RPMI8226 (cell line): ENCODE measurements at places on chromosomes 3 and 15.

DNA sequence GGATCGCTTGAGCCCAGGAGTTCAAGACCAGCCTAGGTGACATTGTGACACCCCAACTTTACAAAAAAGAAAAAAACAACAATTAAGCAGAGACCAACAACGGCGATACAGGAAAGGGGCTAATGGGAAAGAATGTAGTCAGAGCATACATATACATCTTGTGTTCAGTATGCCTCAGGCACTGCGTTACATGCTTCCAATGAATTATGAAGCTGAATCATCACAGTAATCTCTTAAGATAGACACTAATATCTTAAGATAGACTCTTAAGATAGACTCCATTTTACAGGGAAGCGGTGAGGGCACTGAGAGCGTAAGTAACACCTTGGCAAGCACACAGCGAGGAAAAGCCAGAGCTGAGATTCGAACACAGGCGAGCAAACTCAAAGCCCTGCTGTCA, 6.1 kb upstream of the LDHAL6B start:
- DNase-seq = no peak

DNA sequence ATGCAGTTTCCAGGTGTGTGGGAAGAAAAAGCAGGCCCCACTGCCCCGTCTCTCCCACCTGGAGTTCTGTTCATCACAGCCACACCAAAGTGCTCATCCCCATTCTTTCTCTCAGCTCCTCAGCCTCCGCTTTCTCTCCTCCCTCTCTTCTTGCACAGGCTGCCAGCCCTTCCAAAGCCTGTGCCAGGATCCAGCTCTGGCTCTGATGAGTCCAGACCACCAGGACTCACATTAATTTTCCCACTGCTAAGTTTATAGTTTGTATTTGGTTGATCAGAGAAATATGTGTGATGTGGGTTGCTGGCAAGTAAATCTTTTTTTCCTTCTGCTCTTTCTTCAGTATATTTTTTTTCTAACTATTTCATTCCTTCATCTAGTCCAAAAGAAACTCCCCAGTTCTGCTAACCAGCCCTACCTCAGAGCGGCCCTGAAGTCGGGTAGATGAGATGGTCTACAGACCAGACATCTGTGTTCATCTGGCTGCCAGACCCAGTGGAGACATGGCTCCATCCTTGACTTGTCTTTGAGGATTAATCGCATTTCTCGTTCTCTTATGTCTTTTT, 49.8 kb downstream of the BOC start:
- no peak for DNase-seq

DNA sequence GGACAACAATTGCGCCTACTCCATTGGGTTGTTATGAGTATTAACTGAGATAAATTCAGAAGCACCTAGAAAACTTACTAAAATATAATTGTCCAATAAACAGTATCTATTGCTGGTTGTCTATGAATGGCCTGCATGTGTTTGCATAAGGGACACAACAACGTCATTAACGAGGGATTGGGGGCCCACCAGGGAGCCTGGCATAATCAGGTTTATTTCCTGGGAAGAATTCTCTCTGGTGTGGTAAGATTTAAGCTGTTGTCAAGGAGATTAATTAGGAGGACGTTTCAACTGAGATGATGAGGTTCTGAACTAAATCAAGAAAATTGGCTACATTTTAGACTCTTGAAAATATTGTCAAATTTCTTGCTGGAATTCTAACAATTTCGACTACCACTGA, 176.1 kb upstream of the CDIN1 start:
- DNase-seq = no peak

GRCh38 chr3:102736288-102736974, 301.6 kb downstream of the ZPLD1 start:
- no peak for DNase-seq

DNA sequence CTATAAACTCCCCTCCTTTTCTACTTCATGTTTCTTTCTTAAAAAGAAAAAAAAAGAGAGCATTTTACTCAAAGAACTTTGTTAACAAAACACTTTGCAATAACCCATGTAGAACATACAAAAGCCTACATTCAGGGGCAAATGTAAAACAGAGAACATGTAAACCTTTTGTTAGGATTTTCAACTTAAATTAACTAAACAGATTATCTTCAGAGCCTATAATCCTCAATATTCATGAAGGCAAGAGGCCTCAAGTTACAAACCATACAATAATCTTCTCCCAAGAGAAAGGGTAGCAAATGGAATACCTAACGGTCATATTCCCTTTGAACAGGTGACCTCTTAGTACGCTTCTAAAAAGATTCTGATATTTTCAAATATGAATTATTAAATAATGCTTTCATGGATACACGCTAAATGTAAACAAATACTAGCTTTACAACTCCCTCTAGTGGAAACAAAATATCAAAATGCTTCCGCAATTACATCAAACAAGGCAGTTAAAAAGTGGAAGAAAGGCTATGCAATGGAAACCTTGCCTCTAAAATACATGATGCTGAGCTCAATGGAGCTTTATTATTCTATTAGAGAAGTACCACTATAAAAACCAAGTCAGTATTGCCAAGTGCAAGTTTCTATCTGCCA, 9.9 kb downstream of the CEP152 start:
- no peak for DNase-seq

- DNase-seq = no peak
These were observed 86.1 kb downstream of the PLCH1 start for GRCh38 chr3:155658671-155659261.

DNA sequence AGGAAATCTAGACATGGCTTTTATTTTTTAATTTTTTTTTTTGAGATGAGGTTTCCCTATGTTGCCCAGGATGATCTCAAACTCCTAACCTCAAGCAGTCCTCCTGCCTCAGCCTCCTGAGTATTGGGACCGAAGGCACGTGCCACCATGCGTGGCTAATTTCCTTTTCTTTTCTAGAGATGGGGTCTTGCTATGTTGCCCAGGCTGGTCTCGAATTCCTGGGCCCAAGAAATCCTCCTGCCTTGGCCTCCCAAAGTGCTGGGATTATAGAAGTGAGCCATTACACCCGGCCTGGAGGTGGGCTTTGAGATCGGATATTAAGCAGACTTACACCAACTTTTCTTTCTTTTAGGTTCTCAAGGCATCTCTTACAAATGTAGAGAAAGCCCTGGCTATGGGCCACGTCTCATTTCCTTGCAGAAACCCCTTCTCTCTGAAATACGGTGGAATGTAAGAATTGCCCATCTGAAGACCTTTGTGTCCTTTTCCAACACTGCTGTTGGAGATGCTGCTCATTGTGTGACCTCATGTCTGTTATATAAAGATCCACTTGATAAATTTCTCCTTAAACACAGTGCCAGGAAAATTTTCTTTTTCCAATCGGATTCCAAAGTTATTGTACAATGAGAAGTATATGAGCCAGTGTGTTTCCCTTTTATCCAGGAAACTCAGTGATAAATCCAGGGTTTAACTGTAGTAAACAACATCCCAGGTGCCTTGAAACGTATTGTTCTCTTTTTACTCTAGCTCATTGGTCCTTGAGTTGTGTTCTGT, 36.8 kb upstream of the CFAP161 start:
- DNase-seq = no peak

DNA sequence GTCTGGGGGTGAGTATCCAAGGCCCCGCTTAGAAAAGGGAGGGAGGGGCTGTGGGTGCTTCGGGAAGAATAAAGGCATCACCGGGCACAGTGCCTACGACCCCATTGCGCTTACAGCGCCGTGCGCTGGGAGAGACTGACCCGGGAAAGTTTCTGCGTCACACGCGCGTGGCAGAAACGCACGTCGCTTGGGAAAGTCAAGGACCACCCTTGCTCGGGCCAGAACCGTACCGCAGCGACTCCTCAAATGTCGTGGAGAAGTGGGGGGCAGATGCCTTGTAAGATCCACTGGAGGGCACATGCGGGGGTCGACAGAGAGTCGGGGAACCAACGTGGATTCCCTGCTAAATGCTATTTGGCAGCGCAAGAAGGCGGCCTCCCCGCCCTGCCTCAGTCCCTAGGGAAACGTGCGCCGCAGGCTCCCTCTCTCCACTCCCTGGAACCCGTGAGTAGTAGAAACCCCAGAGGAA, 2.4 kb downstream of the ADAMTS9 start:
- no peak for DNase-seq

- no peak for DNase-seq
These were observed 289.8 kb downstream of the ARPP21 start for GRCh38 chr3:35929158-35929557.

- DNase-seq = no peak
These were observed 78.8 kb upstream of the SETMAR start for GRCh38 chr3:4224331-4224730.

GRCh38 chr3:75254685-75255084, 409.4 kb upstream of the FRG2C start:
- no peak for DNase-seq

DNA sequence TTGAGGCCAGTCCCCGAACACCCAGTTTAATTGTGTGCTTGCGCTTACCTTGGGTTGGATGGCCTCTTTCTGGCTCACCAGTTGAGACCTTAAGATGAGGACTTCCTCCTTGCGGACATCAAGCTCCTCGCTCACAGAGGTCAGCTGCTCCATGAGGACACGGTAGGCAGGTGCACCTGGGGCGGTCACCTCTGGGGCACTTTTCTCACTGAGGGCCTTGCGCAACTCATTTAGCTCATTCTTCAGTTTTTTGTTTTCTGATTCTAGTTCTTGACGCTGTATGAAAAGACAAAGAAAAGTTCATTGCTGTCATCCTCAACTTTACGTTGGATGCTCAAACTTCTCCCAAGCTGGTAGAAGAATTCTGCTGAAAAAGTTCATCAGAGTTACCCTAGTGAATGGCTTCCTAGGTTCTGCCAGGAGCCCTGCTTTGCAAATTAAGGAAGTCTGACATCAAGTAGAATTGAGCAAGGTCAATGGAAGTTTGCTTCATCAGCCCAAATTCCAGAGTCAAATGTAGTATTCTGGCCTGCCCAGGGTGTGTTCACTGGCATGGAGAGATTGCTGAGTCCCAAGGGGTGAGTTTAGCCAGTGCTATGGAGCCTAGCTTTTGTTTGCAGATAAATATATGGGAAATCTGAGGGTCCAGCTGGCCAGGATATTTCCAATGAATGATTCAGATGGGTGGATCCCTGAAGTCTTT, 55.8 kb upstream of the MYO5C start:
- DNase-seq = no peak

DNA sequence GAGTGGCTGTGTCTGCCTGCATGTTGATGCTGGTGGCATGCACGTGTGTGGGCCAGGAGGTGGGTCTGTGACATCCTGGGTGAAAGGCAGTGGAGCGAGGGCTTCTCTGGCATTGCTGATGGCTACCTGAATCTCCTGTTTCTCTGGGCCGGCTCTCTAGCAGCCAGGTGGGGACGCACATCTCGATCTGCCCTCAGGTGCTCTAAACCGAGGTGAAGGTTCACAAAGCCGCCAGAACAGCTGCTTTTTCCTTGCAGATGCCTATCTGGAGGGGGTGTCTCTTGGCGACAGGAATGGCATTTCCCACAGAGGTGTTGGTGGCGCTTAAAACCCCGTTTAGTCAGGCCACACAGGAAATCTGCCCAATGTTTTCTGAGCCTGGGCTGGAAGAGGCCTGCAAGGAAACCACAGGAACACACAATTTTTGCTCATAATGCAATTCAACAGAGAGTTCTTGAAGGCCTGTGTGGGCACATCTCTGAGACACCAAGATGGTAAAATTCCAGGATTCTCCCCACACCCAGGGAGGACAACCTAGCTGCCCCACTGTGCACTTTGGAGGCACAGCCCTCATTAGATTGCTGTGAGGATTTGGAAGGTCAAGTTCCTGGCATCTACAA, 11.9 kb downstream of the TMEM158 start:
- DNase-seq = no peak

DNA sequence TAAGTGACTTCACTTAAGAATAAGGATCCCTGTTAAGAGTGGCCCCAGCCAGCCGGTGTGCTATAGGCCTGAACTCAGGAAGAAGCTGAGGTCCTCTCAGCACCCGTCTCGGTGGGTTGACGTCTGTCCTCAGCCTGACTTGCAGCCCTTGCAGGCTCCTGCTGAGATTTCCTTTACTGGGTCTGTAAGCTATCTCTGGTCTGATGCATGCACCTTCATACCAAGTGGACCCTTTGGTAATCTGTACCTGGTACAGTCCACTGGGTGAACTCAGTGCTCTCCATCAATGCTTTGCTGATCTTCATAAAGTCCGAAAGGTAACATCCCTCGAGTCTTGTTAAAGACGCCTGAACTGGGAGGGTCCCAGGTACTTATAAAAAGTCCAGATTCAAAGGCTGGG, 212.0 kb upstream of the PPP2R3A start:
- no peak for DNase-seq

- no peak for DNase-seq
These were observed 328.7 kb upstream of the ATP11B start for GRCh38 chr3:182464513-182465145.

GRCh38 chr3:143010024-143010423, 8.7 kb downstream of the U2SURP start:
- no peak for DNase-seq

DNA sequence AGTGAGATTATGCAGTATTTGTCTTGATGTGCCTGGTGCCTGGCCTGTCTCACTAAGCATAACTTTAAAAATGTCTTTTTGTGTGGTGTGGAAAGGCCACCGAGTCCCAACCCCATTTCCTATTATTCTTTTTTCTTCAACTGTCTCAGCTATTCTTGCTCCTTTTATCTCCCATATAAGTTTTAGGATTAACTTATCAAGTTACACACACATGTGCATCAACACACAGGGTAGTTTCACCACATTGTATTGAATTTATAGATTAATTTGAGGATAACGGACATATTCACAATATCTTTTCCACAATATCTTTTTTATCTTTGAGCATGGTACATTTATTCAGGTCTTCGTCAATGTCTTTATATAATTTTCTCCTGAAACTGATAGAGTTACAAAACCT, 127.6 kb downstream of the RYR3 start:
- no peak for DNase-seq

DNA sequence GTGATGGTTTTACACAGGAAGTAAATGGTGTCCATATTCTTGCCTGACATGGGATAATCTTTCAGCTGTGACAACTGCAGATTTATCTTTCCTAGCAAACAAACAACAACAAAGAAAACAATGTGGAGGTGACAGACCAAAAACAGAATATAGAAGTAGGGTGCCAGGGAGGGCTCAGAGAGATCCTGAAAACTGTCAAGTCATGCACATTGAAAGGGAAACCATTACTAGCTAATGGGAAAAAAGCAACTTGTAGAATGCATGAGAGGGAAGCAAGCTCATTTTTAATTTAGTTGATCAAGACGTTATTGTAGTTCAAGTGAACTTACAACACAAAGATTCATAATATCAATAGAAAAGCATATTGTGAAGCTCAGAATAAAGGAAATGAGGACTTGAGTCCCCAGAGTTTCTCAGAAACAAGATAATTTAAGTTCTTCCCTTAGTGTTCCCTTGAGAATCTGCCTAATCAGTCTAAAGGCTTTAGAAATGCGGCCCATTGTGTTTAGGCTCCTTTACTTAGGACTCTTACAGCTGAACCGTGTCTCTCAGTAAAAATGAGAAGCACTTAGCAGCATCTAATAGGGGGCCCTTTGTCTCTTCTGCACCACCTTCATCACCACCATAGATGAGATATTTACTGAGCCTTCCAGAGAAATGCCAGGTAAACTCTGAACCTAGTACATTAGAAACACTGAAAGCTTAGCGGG, 115.6 kb upstream of the CADPS start:
- no peak for DNase-seq

DNA sequence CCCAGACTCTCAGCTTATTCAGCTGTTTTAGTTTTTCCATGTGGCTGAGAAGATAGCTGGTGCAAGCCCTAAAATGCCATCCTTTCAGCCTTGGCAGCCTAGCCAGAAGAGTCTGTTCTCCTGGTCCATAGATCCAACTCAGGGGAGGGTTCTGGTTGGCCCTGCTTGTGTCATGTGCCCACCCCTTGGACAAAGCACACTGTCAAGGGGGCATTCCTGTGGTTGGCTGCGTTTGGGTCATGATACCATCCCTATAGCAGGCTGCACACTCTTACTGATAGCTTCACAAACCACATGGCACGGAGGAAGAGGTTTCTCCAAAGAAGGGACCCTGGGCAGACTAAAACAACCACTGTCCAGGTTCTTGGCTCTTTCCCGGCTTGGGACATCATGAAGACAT, 8.4 kb upstream of the FSTL1 start:
- DNase-seq = peak; percentile 21
